ENCODE measurements at places on chromosomes 6 and 20.

DNA sequence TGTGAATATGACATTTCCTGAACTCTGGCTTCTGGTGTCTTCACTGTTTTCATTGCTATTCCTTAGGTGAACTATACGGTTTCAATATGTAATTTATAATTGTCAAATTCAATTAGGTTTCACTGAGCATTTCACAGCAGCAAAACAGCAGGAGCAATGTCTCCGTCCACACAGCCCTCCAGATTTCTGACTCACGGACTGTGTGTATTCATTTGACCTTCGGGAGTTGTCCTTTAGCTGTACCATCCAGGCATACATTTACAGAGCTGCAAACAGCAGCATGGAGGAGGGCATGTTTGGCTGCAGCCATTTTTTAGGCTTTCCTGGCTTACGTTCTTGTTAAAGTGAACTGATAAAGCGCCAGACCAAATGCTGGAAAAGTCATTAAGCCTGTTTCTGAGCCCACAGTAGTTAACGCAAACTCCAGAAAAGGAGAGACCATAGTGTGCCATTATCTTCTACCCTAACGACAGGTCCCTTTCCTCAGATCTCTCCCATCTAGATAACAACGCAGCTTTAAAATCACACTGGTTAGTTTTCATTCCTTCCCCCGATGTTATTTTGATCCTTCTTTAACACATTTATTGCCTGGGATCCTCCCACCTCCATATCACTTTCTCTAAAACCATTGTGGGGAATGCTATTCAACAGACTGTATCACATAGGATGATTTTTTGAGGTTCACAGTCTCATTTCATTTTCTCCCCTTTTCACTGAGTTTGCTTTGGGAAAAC, 18.3 kb downstream of the FOXC1 start:
- no peak for DNase-seq

- no peak for DNase-seq
Observed at GRCh38 chr6:38714239-38715015, 684 bp upstream of the DNAH8 start.

GRCh38 chr6:67768972-67769371, 866.1 kb upstream of the ADGRB3 start:
- no peak for DNase-seq

DNA sequence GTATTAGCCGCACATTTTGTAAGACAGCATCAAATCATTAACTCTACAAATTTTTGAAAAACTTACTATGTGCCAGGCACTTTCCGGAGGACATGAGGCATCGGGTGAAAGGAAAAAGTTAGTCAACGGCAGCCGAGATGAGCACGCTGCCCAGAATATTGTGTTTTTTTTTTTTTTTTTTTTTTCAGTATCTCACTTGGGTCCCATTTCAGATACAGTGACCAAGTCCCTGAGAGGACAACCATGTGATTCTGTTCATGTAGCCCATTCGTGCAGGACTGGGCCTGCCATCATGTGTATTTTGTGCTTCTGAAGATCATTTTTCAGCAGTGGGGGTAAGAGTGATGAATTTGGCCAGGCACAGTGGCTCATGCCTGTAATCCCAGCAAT, 1.3 kb downstream of the SLA2 start:
- no peak for DNase-seq

DNA sequence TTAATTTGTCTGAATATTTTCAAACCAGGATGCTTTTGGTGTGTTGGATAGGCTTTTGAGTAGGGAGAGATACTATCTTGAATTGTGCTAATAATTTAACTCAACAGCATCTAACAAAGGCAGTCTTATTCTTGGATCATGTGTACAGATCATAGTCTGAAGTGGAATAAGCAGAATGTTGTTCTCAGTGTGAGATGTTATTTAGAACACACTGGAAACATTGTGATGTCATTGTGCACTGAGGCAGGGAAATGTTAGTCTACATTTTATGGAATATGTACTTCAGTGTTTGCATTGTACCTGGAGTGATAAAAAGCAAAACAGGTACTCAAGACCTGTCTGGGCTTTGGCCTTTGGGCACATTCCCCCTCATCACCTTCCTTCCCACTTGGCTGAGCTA, 35.0 kb downstream of the RNF144B start:
- DNase-seq = no peak

GRCh38 chr6:106450653-106451052, 90.1 kb downstream of the CRYBG1 start:
- DNase-seq = no peak

DNA sequence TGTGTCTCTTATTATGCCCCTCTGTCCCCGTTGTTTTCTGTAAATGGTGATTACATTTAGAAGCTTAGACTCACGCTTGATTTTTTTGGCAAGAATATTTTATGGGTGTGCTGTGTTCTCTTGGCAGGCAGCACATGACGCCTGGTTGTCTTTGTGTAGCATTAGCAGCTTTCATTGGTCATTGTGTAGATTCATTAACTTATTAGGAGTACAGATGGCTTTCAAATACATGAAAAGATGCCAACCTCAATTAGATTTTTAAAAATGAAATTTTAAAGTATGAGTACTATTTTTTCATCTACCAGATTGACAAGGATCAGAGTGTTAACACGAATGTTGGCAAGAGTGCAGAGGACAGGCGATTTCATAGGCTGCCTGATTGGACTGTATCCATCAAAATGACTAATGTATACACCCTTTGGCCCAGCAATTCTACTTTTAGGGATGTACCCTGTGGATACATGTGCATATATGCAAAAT, 15.2 kb downstream of the COX4I2 start:
- peak; percentile 34 for DNase-seq

DNA sequence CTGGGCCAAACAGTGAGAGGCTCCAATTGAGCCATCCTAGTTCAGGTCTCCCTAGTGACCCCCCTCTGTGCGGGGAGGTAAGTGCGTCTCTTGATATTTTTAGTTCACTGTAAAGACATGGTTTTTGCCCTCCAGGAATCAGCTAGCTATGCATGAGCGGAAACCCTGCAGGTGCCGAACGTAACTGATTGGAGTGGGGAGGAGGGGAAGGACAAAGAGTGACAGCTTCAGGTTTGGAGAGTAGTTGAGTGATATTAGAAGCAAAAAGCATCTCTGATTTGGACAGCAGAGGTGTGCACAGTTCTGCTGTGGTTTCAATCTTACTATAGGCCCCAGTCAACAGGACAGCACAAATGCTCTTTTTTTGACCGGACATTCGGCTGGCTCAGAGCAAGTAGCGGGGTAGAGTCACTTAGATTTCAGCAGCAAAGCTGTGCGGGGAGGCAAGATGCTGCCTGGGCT, 31.8 kb downstream of the TBC1D7 start:
- no peak for DNase-seq

GRCh38 chr6:135506270-135506997, 8.9 kb upstream of the AHI1 start:
- DNase-seq = no peak

- no peak for DNase-seq
Observed at GRCh38 chr6:16058201-16058928, 70.5 kb upstream of the MYLIP start.

DNA sequence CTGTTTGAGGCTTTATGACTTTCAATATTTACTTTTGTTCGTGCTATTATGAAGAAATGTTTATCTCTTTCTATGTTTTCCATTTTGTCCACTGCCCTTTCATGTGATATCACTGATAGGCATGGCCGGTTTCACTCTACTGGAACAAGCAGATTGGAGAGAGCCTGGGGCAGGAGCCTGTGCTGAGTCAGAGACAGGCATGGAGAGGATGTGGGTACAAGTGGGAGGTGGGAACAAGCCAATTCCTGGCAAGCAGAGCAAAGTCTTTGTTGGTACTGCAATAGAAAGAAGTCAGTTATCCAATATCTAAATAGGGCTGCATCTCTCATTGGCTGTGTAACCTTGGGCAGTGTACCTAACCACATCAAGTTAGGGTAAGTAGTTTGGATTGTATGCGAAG, 545.6 kb upstream of the MAP3K7 start:
- no peak for DNase-seq

GRCh38 chr20:24582373-24583168, 113.1 kb downstream of the SYNDIG1 start:
- no peak for DNase-seq

DNA sequence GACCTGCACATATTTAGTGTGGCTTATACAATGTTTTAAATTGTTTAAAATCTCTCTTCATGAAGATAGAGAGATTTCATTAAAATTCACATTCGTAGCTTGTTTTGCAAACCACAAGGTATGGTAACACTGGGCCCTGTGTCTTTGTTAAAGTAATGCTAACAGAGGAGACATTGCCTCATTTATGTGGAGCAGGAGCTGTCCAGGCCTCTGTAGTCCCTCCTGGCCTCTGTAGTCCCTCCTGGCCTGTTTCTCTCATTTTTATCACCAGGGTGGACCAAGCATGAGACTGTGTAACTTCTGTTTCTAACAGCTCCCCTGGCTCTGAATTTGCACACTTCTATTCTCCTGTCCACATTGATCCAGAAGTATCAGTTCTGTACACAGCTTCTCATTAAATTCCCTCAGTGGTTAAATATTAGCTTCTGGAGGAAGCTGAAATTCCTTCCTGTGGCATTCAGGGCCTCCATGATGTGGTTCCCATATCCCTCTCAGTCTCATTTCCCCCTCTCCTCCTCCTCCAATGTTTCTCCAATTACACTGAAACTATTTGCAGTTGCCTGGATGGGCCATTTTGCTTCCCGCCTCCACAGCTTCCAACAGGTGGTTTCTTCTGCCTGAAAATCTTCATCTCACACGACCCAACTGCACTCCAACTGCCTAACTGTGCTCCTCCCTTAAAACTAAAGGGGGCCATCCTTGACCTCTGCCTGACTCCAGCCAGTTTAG, 340.4 kb downstream of the SYNE1 start:
- DNase-seq = no peak

DNA sequence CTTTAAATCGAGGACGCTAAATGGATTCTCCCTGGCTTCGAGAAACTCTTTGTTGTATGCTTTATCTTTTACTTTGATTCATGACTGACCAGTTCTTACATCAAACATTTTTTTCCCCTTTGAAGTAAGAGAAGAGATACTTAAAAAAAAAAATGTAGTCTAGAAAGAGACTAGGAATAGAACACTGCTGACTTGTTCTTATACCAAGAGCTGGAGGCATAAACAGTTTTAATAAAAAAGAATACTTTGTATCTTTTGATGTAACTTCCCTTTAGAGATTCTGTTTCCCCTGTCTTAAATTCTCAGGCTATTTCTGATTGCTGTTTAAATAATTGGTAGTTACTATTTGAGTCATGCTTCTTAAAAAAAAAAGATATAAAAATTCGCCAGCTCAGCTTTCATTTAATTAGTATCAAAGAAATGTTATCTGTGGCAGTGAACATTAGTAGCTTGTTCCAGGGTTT, 4.8 kb downstream of the ASXL1 start:
- DNase-seq = no peak

DNA sequence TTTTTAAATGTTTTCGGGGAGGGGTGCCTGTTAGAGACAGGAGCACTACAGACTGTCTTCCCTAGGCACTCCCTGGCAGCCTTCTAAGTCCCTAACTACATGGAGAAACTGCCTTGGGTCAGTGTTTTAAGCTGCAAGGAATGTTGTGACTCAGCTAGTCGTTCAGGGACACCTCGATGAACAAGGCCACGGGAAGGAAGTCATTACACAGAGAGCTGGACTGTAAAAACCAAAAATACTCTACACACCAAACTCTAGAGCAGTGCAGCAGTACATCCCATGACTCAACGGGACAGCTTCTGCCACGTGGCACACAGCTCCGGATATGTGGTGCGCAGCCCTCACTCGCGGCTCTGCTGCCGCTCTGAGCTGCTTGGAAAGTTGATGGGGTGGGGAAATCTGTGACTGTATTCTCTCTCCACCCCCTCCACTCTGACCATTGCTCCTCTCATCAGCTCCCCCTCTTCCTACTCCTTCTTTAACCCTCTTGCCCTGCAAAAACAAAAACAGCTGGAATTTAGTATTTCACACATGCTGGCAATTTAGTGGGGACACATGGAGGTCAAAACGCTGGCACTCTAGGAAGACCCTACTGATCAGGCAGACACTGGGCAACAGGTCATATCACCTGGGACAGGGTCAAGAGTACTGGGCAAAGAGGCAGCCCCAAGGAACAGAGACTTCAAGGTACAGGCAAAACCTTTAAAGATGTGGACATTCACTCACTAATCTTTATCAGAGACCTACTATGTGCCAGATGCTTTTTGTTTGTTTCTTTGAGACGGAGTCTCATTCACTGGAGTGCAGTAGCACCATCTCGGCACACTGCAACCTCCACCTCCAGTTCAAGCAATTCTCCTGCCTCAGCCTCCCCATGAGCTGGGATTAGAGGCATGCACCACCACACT, 10.9 kb upstream of the LPIN3 start:
- DNase-seq = peak; percentile 93

- no peak for DNase-seq
Observed at GRCh38 chr6:158499601-158500000, 60.3 kb upstream of the TMEM181 start.

- no peak for DNase-seq
Observed at GRCh38 chr6:167448378-167448777, 123.5 kb downstream of the TTLL2 start.

DNA sequence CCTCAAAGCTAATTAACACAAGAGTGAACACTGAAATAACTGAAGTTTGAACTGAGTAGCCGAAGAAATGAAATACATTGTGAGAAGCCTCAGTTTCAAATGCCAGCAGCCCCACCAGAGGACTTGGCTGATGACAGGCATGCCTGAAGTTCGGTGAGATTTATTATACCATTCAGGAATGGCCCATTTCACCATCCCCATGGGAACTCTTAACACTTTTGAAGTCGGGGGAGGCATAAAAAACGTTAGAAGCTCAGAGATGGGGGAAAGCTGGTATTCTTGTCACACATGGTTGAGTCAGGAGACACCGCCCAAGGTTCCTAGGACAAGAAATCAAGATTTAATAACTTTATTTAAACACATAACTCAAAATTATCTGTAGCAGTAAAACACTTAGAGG, 17.6 kb upstream of the SLC22A3 start:
- no peak for DNase-seq

GRCh38 chr6:110882824-110883554, 8.4 kb downstream of the AMD1 start:
- no peak for DNase-seq

DNA sequence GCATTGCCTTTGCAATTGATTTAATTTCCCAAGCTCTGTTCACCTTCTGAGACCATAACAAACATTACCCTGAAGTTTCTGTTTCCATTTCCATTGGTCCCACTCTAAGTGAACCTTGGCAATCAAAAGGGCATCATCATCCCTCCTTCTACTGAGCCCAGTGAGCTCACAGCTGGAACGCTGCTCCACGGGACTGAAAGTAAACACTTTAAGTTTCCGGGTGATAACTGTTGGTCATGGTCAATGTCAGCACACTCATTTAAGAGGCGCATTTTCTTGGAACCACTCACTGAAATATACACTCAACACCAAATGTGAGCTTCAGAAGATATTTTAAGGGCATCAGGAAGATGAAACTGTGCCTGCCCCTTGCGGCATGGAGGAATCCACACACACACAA, 37.1 kb upstream of the RPS6KA2 start:
- no peak for DNase-seq

GRCh38 chr6:23228439-23229024, 659.2 kb downstream of the HDGFL1 start:
- DNase-seq = no peak

GRCh38 chr6:129192458-129192989, 309.6 kb downstream of the LAMA2 start:
- DNase-seq = no peak
